GM20000 (cell line): ENCODE measurements at places on chromosomes 6 and 20.

DNA sequence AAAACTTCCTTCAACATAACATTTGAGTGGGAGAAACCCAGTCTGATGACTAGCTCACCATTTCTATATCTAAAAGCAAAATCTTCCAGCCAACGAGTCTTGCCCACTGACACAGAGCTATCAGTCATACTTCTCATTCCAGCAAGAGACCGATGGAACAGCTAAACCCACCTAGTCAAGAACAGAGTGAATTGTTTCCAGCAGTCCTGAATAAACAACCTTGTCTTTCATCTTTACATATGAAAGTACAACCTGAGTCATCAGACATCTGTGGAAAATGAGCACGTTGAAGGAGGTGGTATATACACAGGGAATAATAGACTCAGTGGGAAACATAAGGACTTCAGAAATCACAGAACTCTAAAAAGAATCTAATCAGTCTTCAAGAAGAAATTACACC lies 23.8 kb downstream of the NRSN1 start:
- no peak for DNase-seq

GRCh38 chr6:141848029-141848890 lies 284.5 kb upstream of the GJE1 start:
- no peak for DNase-seq

GRCh38 chr6:11586117-11586516 lies 48.6 kb downstream of the TMEM170B start:
- DNase-seq = no peak

DNA sequence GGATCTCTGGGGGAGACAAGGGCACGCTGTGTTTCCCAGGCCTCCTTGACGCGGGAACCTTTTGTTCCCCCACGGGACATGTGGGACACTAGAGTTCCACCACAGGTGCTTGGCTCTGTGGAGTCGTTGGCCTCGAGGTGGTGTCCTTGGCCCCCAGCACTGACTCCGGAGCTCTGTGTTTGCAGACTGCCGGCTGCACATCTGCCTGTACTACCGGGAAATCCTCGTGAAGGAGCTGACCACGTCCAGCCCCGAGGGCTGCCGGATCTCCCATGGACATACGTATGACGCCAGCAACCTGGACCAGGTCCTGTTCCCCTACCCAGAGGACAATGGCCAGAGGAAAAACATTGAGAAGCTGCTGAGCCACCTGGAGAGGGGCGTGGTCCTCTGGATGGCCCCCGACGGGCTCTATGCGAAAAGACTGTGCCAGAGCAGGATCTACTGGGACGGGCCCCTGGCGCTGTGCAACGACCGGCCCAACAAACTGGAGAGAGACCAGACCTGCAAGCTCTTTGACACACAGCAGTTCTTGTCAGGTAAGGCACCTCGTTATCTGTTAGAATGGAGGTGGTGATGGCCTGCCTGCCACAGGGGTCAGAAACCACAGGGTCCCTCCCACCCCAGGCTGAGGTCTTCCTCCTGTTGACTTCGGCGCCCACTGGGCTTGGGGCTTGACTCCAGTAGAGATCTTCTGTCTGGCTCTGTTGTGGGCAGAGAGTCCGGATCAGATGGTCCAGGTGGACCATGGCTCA lies 9.9 kb downstream of the IRF4 start:
- DNase-seq = no peak

DNA sequence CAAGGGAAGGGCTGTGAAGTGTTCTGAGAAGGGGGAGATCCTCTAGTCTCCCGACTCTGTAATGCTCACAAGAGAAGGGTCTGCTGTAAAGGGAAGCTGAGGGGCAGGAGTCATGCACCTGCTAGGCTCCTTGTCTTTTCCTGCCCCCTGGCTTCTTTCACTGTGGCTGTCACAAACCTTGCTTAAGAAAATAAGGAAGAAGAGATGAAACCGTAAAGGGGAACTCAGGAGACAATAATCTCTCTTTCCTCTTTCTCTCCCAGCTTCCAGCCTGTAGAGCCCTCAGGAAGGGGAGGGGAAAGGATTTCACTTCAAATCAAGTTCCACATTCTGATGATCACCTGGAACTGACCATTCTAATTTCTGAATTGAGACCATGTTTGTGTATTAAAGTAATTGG lies 26.3 kb downstream of the SLC13A3 start:
- DNase-seq = no peak

- DNase-seq = no peak
Observed at GRCh38 chr20:52731093-52731492, 241.1 kb upstream of the TSHZ2 start.
